ENCODE measurements at places on chromosomes 12 and 14. TPM values are rescaled to one million over a fixed set of nuclear protein-coding genes. Genes with fewer than 3 reads are reported as not detected.

GRCh38 chr12:109910969-109911348 lies 10.9 kb downstream of the TCHP start:
- H3K4me1 ChIP-seq, result no peaks in the 10 kb centered on the region
- peaks cover 22% of the 10 kb centered on the region for H3K36me3 ChIP-seq
- H3K27ac ChIP-seq, result no peak overlapping the region
- no peak overlapping the region for H3K4me3 ChIP-seq

GRCh38 chr12:92357584-92358261 lies 212.1 kb upstream of the BTG1 start:
- no peaks in the 10 kb centered on the region for H3K27me3 ChIP-seq
- no peak for DNase-seq
- peaks cover 10% of the 10 kb centered on the region for H3K4me1 ChIP-seq
- no peaks in the 10 kb centered on the region for H3K36me3 ChIP-seq
- no peak overlapping the region for H3K4me3 ChIP-seq

DNA sequence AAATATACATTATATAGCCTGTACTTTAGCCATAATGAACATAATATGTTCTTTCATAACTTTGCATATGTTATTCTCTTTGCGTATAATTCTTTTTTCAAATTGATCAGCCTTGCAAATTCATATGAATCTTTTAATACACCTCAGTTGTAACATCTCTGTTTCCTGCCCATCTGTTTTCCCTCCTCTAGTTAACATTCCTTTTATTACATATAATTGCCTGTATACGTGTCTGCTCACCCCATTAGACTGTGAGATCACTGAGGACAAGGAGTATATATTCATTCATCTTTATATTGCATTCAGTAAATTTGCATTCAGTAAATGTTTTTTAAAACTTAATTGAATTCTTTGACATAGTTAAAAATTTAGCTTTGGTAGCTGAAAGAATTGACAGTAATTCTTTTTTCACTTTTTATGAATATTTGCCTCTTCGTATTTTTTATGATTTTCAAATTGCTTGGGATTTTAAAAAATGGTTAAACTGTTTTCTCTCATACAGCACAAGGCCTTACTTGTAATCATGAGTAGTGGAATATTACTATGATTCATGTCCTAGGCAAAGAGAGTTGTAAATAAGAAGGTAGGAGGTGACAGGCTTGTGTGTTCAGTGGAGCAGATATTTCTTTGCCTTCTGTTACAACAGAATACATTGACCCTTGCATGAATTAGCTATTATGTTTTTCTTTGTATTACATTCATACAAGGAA lies 32.8 kb upstream of the KLHL42 start:
- peaks cover 31% of the 10 kb centered on the region for H3K36me3 ChIP-seq
- no peak overlapping the region for H3K4me3 ChIP-seq
- H3K4me1 ChIP-seq, result no peaks in the 10 kb centered on the region
- H3K27ac ChIP-seq, result peak overlapping the region; percentile 31
- no peaks in the 10 kb centered on the region for H3K27me3 ChIP-seq

GRCh38 chr12:122111089-122111641 lies 32.6 kb downstream of the MLXIP start:
- no peaks in the 10 kb centered on the region for H3K27me3 ChIP-seq
- H3K36me3 ChIP-seq, result no peaks in the 10 kb centered on the region
- no peak for DNase-seq
- H3K4me1 ChIP-seq, result peaks cover 22% of the 10 kb centered on the region

FAM181A gene
- not detected for total RNA-seq
